ENCODE measurements at places on chromosomes 5 and 9. TPM values are rescaled to one million over a fixed set of nuclear protein-coding genes. Genes with fewer than 3 reads are reported as not detected.
A peak's percentile ranks its signal among the peaks of the same experiment; 100 is the strongest.

DNA sequence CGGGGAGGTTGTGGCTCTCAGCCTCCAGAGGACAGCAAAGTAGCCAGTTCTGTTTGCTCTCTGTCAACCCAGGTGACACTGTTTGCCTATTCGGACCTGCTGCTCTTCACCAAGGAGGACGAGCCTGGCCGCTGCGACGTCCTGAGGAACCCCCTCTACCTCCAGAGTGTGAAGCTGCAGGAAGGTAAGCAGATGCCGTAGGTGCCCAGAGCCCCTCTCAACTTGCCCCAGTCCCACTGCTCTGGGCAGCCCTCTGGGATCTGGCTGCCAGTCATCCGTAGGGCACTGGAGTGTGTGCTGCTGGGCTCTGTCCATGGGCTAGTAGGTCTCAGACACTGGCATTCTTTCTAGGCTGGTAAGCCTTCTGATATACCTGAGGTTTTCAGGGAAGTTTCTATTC lies 59.3 kb downstream of the RGS3 start:
- DNase-seq = no peak

Gene TAS2R1
- total RNA-seq = not detected

Gene FRRS1L
- total RNA-seq = not detected

Gene EIF4E1B
- total RNA-seq = not detected

DNA sequence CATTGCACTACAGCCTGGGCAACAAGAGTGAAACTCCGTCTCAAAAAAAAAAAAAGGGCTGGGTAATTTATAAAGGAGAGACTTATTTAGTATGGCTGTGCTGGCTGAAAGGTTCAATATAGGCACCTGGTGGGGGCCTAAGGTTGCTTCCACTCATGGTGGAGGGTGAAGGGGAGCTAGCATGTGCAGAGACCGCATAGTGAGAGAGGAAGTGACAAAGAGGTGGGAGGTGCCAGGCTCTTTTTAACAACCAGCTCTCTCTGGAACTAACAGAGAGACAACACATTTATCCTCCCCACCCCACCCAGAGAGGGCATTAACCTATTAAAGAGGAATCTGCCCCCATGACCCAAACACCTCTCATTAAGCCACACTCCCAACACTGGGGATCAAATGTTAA lies 28.9 kb upstream of the SERINC5 start:
- no peak for DNase-seq

DNA sequence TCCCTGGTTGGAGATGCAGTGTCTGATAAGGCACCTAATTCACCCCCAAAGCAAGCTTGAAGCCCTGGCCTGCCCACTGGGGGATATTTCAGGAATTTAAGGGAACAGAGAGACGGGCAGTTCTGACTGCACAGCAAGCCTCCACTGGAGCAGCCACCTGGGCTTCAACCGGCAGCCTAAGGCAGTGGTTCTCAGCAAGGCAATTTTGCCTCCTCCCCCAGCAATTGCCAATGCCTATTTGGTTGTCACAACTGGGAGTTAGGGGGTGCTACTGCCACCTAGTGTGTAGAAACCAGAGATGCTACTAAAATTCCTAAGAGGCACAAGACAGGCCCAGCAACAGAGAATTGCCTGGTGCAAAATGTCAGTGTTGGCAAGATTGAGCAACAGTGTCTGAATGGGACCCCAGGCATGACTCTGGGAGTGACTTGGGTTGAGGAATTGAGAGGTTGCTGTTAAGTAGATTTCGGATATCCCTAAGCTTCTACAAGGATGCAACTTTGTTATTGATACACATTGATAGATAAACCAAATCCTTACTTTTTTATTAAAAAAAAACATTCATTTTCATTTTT lies 58.7 kb upstream of the CTSL start:
- peak; percentile 69 for DNase-seq

Gene C6
- not detected for total RNA-seq

Gene PCDHGA6
- 10.9 TPM for total RNA-seq

Gene SLC23A1
- not detected for total RNA-seq

- no peak for DNase-seq
These were observed 3.9 kb upstream of the TAL2 start for GRCh38 chr9:105658351-105658750.

Gene CTXN3
- total RNA-seq = not detected

DNA sequence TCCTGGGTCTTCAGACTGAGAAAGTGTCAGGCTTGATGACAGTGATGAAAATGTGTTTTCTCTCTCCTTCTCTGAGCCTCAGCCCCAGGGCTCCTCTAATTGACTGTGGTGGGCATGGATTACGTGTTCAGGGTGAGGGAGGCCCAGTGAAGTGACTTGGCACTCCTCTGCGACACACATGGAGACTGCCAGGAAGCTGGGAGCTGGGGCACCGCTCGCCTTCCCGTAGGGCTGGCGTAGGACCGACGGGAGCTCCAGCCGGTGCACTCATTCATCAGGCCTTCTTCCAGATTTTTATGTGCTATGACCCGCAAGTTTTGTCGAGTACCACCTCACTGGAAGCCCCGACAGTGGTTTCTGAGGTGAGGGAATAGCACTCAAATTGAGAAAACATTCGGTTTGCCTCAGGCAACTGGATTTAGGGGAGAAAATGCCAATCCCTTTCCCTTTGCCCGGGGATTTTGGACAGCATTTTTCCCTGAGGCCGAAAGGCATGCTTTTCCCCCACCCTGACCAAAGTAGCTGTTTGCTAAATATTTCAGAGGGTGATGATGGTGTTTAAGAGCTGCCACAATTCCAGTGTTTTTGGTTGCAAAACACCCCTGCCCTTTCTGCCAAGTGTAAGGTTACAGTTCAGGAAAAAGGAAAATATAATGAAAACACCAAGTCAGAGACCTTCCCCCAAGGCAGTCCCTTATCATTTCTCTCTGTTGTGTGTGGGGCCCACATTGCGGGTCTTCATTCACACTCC lies 83.7 kb downstream of the PCSK5 start:
- no peak for DNase-seq

Gene FOXD4L5
- not detected for total RNA-seq

Gene ZFR
- total RNA-seq = 87.7 TPM

DNA sequence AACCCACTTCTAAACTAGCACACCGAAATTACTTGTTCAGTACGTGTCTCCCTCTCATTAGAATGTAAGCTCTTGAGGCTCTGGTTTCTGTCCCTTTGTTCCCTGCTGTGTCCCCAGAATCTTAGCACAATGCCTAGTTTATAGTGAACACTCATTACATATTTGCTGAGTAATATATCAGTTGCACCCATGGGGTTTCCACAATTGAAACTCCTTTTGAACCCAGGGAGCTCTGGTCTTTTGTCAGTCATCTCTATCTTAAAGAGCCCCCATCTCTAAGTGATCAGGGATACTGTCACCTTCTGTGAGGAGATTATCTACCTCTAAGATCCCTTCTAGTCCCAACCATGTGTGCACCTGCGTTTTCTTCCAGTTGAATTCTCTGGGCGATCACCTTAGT lies 12.8 kb downstream of the CAMK4 start:
- no peak for DNase-seq

GRCh38 chr5:54658010-54658409 lies 140.5 kb downstream of the SNX18 start:
- DNase-seq = no peak

DNA sequence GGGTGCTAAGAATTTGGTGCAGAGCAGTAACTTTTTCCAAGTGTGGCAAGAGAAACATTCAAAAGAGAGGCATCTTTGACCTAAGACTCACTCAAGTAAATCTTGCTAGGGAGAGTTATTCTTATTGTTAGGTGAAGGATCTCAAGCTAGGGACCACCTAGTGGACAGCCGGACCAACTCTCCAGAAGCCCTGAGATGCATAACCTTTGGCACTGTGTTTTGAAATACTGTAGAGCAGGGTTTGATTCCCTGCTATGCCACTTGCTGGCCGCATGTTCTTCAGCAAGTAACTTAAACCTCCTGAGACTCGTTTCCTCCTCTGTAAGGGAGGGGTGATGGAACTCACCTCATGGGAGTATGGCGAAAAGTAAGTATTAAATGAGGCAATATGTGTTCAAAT lies 336.1 kb upstream of the ADAMTSL1 start:
- DNase-seq = no peak

GRCh38 chr9:84239343-84239742 lies 101.2 kb downstream of the SLC28A3 start:
- DNase-seq = no peak

DNA sequence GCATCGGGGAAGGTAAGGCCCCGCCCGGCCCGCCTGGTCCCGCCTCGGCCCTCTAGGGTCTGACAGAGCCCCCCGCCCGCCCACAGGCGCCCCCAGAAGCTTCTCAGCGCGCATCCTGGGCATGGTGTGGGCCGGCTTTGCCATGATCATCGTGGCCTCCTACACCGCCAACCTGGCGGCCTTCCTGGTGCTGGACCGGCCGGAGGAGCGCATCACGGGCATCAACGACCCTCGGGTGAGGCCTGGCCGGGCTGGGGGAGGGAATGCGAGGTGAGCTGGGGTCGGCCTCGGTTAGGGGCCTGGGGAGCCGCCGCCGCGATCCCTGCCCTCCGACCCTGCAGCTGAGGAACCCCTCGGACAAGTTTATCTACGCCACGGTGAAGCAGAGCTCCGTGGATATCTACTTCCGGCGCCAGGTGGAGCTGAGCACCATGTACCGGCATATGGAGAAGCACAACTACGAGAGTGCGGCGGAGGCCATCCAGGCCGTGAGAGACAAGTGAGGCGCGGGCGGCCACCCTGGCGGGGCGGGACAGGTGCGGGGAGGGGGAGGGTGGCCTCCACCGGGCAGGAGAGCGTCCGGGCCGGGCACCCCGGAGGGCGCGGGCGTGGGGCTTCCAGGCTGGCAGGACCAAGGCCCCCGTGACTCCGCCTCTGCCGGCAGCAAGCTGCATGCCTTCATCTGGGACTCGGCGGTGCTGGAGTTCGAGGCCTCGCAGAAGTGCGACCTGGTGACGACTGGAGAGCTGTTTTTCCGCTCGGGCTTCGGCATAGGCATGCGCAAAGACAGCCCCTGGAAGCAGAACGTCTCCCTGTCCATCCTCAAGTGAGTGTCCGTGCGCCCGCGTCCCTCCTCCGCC lies 7.1 kb downstream of the LRRC26 start:
- DNase-seq = no peak

DNA sequence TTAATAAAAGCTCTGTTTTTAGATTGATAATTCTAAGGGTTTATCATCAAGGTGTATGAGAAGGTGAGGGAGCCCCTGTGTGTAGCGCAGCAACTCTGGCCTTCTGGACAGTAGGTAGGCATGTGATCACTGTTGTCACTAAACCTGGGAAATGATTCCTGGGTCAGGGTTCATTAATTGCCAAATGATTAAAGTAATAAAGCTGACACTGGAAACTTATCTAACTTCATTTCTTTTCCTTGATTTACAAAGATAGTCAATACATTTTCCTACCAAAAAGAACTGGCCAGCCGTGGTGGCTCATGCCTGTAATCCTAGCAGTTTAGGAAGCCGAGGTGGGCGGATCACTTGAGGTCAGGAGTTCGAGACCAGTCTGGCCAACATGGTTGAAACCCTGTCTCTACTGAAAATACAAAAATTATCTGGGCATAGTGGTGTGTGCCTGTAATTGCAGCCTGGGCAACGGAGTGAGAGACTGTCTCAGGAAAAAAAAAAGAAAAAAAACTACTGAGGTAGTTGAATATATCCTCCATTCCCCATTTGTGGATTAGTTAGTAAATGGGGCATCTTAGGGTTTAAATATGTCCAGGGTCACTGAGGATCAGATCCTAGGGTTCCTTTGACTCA lies 2.4 kb downstream of the EHMT1 start:
- peak; percentile 58 for DNase-seq

DNA sequence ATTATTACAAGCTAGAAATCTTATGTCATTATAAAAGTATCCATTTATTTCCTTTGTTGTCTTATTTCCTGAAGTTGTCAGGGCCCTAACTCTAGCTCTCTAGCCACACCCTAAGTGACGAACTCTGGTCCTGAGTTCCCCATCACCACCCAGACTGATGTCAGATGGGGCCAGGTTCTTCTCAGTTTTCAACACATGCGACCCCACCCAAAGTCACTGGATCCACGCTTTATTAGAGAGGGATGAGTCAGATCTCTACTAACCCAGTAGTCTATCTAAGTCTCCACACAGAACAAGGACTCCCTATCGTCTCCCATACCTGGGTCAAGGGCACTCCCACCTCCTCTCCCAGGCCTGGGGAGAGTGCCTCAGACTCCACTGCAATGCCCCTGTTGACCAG lies 6.8 kb upstream of the FEM1C start:
- no peak for DNase-seq

- no peak for DNase-seq
These were observed 11.1 kb downstream of the CNTFR start for GRCh38 chr9:34578241-34579103.

DNA sequence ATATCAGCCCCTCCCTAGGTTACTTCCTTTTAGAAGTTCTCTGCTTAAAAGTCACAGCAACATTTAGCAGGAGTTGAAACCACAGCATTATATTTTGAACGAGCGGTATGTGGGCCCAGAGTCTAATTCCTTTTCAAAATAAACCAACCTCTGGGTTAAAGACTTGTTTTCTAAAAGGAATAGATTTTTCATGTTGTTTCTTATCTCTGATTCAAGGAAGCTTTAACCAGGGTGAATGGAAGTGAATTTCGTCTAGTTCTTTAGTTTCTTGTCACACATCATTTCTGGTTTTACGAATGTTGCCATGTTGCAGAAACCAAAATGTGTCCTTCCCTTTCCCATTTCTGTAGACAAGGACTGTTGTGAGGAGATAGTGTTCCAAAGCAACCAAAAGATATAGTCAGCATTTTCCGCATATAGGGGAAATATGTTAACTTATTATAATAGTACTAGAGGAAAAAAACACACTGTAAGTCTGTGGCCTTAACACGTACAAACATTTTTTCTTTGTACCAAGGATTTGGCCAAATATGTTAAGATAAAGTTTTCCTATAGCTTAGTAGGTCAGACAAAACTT lies 142.4 kb downstream of the PCSK5 start:
- DNase-seq = no peak

DNA sequence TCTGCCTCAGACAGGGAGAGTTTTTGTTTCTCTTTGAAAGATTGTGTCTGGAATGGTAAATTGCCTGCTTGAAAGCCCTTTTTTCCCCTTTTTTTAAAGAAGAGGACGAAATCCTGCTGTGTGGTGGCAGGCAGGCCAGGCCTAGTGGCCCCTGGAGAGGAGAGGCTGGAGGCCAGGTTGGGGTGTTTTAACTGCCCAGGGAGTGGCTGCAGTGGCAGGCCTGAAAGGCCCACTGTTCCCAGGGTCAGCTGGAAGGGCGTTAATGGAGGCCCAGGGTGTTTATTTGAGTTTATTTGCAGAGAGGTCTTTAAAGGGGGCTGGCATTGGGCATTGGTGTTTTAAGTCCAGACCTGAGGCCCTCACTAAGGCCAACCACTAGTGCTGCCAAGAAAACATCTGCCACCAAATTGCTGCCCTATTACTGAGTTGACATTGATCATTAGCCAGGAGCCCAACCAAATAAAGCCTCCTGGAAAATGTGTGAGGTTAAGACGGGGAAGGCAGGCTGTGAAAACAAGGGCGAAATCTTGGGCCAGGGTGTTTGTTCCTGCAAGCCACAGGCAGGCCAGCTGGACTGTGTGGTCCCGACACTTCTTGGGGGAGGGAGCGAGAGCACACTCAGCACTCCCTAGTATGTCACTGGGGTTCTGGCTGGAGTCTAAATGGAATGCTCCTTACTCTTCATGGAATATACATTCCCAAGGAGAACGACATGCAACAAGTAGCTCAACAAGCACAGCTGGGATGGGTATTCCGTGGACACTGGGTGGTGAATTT lies 5.0 kb downstream of the JADE2 start:
- no peak for DNase-seq

Data from Karpas-422 (cell line).